ENCODE measurements at places on chromosomes 2 and 18. TPM values are rescaled to one million over a fixed set of nuclear protein-coding genes. Genes with fewer than 3 reads are reported as not detected.

- peaks cover 19% of the 10 kb centered on the region for H3K27me3 ChIP-seq
- H3K4me3 ChIP-seq: no peak overlapping the region
- DNase-seq: no peak
- peaks cover 24% of the 10 kb centered on the region for H3K4me1 ChIP-seq
These were observed 210.9 kb upstream of the OSR1 start for GRCh38 chr2:19569300-19569791.

DNA sequence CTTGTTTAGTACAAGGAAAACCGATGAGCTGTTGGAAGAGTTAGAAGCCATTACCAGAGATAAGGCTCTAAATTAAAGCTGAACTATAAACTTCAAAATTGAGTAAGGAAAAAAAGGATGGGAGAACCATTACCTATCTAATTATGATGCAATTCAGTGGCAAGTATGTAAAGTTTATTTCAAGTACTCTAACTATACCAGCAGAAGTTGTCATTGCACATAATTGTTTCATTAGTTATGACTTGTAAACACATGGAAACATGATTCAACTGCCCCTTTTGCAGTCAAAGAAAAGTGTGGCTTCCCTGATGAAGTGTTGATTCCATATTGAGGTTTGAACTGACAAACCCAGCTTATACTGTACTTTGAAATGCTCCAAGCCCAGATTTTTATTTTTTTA lies 324.1 kb upstream of the KCNJ3 start:
- no peak overlapping the region for H3K4me3 ChIP-seq
- peaks cover 8% of the 10 kb centered on the region for H3K4me1 ChIP-seq
- DNase-seq: no peak
- H3K27me3 ChIP-seq: peaks cover 9% of the 10 kb centered on the region
- H3K36me3 ChIP-seq: no peaks in the 10 kb centered on the region
- H3K27ac ChIP-seq: no peak overlapping the region

- no peak overlapping the region for H3K27ac ChIP-seq
- no peak overlapping the region for H3K4me3 ChIP-seq
- peaks cover 34% of the 10 kb centered on the region for H3K36me3 ChIP-seq
- H3K27me3 ChIP-seq: no peaks in the 10 kb centered on the region
These were observed 20.0 kb downstream of the SETBP1 start for GRCh38 chr18:44700652-44701051.

Gene DYSF
- 4.2 TPM for total RNA-seq

Gene AKAIN1
- total RNA-seq: 1.1 TPM

Gene BOLL
- not detected for total RNA-seq

DNA sequence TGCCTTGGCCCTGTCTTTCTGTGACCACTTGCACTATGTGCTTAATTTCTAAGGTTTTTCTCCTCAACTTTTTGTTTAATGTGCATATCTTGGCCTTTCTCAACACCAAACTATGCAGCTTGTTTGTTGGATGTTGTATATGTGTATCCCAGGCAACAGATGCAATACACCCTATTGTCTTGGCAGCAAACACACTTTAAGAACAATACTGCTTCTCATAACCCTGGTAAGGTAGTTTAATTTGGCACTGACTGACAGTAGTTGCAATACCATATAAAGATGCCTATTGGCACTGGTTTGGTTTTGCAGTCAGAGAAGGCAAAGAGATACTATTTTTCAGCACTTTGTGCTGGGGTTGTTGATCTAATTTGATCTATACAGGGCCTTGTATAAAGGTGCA lies 360.7 kb upstream of the CWC22 start:
- no peak overlapping the region for H3K27ac ChIP-seq
- H3K36me3 ChIP-seq: no peaks in the 10 kb centered on the region
- H3K27me3 ChIP-seq: no peaks in the 10 kb centered on the region
- DNase-seq: no peak

GRCh38 chr18:28963481-28963880 lies 786.6 kb upstream of the CDH2 start:
- DNase-seq: no peak
- H3K4me3 ChIP-seq: no peak overlapping the region
- no peaks in the 10 kb centered on the region for H3K27me3 ChIP-seq
- H3K36me3 ChIP-seq: no peaks in the 10 kb centered on the region

Gene KLHL14
- 0.81 TPM for total RNA-seq

DNA sequence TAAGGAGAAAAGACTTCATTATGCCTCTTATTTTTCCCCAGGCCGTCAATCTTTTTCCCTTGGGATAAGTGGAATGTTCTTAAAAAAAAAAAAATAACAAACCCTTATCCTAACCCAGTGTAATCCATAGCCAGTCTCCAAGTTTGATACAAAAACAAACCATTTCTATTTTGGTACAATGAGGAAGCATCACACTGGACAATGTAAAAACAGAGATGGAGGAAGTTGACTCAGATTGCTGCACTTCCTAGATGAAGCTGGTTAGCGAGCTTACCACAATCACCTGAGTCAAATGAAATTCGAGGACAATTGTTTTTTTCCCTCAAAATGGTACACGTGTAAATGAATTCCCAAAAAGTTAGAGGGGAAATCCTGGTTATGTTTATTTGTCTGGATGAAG lies 259.7 kb downstream of the TCF4 start:
- no peak overlapping the region for H3K27ac ChIP-seq
- H3K4me3 ChIP-seq: no peak overlapping the region
- no peaks in the 10 kb centered on the region for H3K36me3 ChIP-seq
- peaks cover 2% of the 10 kb centered on the region for H3K27me3 ChIP-seq
- peaks cover 33% of the 10 kb centered on the region for H3K4me1 ChIP-seq

GRCh38 chr2:120954939-120955338 lies 219.3 kb downstream of the GLI2 start:
- DNase-seq: no peak
- peaks cover 5% of the 10 kb centered on the region for H3K36me3 ChIP-seq

- H3K36me3 ChIP-seq: no peaks in the 10 kb centered on the region
- H3K4me3 ChIP-seq: no peak overlapping the region
- H3K27ac ChIP-seq: no peak overlapping the region
- no peak for DNase-seq
- peaks cover 16% of the 10 kb centered on the region for H3K4me1 ChIP-seq
- no peaks in the 10 kb centered on the region for H3K27me3 ChIP-seq
These were observed 42.9 kb upstream of the TMEM178A start for GRCh38 chr2:39622860-39623259.

GRCh38 chr2:119240311-119241204 lies 16.9 kb downstream of the STEAP3 start:
- H3K4me3 ChIP-seq: peak overlapping the region; percentile 51
- peak overlapping the region; percentile 78 for H3K27ac ChIP-seq
- DNase-seq: no peak
- H3K27me3 ChIP-seq: no peaks in the 10 kb centered on the region

Gene DPP4
- total RNA-seq: 55.9 TPM

Gene NBAS
- total RNA-seq: 44.3 TPM

DNA sequence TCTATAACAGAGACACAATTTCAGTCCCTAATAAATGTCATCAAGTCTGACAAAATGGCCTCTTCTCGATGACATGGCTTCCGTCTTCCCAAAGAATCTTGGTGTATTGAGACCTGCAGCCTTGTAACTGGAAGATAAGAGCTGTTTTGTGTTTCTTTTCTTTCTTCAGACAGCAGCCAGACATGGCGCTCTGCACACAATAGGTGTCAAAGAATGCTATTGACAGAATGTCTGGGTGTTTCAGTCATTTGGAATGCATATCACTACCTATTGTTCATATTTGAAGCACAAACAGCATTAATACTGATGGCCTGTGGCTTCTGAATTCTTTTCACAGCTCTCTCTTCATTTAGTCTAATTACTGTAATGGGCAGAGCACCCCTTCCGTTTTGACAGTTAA lies 344.8 kb downstream of the RPRM start:
- H3K4me3 ChIP-seq: no peak overlapping the region
- H3K27ac ChIP-seq: no peak overlapping the region
- H3K4me1 ChIP-seq: no peaks in the 10 kb centered on the region
- H3K36me3 ChIP-seq: no peaks in the 10 kb centered on the region
- DNase-seq: no peak

Data from type B pancreatic cell (in vitro differentiated cells).